ENCODE measurements at places on chromosomes 11 and 22.

DNA sequence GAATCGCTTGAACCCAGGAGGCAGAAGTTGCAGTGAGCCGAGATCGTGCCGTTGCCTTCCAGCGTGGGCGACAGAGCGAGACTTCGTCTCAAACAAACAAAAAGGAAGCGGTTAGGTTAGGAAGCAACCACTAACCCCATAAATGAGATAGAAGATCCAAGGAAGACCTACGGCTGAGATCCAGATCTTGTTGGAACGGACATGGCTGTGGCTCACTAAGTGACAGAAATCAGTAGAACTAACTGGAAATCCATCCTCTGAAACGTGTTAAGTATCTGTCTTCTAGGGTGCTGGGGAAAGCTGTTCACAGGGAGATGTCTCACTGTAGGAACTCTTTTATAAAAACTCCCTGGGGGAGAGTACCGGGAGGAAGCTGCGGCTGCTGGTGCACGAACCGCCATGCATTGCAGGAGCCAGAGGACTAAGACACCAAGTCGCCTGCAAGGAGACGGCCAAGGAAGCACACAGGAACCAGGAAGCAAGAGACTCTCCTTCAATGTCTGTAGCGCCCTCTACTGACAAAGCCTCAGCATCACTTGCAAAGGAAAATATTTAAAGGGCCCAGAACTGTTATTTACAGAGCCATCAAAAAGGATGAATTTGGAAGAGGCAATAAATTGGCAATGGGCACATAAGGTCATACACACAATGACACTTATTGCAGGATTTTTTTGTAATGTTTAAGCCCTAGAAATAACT lies 16.9 kb upstream of the SPTY2D1 start:
- DNase-seq, result peak; percentile 0

- DNase-seq, result no peak
Observed at GRCh38 chr11:7890417-7891172, 40.5 kb downstream of the OR10A6 start.

- no peak for DNase-seq
Observed at GRCh38 chr11:66891851-66892660, 35.2 kb downstream of the LRFN4 start.

- no peak for DNase-seq
Observed at GRCh38 chr22:23796461-23796860, 9.7 kb downstream of the SMARCB1 start.

GRCh38 chr11:8330404-8330803 lies 66.7 kb upstream of the LMO1 start:
- no peak for DNase-seq

- DNase-seq, result no peak
Observed at GRCh38 chr11:119081682-119082260, 2.9 kb upstream of the HMBS start.

- DNase-seq, result no peak
Observed at GRCh38 chr11:58622344-58622743, at the start of gene CNTF. TSS of gene CNTF (plus strand) at chr11:58622665. CDS start at chr11:58622753, 88 bp downstream.

- no peak for DNase-seq
Observed at GRCh38 chr11:102994105-102994504, 38.6 kb upstream of the MMP13 start.

GRCh38 chr11:111845276-111846028 lies 25.9 kb downstream of the ALG9 start:
- DNase-seq, result no peak

GRCh38 chr11:120929664-120930154 lies 94.2 kb upstream of the TBCEL start:
- DNase-seq, result peak; percentile 57

GRCh38 chr22:45268167-45268957 lies 16.4 kb upstream of the UPK3A start:
- no peak for DNase-seq

DNA sequence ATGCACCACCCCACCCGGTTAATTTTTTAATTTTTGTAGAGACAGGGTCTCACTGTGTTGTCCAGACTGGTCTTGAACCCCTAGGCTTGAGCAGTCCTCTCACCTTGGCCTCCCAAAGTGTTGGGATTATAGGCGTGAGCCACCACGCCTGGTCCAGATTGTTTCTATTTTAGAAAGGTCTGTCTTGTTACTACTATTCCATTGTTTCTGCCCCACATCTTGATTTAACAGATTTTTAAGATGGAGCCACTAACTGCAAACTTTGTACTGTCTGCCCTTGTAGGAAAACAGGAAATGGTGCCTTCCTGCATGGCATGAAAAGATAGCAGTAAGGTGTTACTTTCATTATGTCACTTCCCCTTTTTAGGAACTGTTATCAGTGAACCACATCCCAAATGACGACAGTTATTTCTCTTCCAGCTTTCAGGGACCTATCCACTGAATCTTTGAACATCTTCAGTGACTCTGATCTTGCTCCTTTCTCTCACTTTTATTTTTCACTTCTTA lies 23.2 kb downstream of the TAF1D start:
- DNase-seq, result no peak

GRCh38 chr22:25853078-25853477 lies 111.1 kb downstream of the MYO18B start:
- no peak for DNase-seq

DNA sequence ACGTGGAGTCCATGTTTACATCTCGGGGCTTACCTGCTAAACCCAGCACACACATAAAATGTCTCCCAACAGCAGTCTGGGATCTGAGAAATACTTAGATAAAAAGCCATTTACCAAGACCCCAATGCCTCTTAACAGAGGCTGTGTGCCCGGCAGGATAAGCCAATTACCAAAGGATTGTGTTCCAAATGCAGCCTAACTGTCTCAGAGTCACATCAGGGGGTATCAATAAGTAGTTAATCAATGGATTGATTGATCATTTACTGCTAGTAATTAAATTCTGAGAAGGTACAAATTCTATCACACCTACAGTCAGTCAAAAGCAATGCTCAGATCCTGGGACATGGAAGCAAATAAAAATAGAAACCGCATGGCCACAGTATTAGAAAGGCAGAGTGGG lies 125.6 kb downstream of the DSCAML1 start:
- DNase-seq, result no peak

DNA sequence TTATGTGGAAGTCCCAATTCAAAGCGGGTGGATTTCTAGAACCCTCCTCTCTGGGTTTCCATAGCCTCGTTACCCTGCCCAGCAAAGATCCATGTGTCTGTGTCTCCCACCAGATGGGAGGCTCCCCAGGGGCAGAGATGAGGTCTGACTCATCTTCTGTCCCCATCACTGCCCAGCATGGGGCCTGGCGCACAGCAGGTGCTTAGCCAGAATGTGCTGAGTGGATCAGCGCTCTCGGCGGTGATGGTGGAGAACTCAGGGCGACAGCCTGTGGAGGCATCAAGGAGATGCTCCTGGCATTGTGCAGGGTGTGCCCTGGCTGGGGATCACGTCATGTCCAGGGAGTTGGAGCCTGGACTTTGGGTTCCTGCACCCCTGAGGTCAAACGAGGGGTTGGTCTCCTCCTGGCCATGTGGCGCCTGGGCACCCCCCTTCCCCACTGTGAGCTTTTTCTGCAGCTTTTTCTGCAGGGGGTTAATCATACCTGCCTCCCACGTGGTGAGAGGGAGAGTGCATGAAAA lies 46.1 kb upstream of the RFPL3 start:
- DNase-seq, result no peak

GRCh38 chr11:62652161-62653006 lies 718 bp downstream of the INTS5 start:
- no peak for DNase-seq

DNA sequence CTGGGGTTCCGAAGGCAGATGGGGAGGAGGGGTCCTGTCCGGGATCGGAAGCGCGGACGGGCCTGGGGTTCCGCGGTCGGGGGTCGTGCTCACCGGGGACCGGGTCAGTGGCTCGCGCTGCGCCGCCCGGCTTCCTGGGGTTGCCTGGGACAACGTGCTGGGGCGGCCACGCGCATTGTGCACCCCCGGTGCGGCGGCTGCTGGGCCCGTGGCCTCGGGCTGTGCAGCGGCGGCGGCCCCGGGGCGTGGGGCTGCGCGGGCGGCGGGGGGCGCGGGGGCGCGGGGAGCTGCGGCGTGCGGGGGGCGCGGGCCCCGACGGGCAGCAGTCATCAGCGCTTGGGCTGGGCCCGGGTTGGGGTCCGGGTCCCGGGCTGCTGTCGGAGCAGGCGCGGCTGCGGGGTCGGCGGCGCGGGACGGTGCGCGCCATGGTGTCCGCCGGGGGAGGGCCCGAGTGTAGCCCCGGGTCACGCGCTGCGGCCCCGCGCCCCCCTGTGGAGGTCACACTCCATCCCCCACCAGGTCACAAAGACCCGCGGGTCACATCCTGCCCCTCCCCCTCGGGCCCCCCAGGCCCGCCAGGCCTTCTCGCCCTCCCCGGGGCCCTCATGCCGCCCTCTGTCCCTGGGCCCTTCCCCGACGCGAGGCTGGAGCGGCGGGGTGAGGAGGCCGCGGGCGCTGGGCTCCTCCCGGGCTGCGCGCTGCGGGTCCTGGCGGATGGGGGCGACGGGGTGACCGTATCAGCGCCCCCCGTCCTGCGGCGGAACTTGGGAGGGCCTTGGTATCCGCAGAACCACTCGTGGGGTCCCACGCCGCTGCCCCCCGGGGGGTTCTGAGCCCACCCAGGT lies at the start of gene TTLL8:
TSS of gene TTLL8 (minus strand) at position 238 of the 845 bp plus-strand sequence.
- DNase-seq, result no peak

DNA sequence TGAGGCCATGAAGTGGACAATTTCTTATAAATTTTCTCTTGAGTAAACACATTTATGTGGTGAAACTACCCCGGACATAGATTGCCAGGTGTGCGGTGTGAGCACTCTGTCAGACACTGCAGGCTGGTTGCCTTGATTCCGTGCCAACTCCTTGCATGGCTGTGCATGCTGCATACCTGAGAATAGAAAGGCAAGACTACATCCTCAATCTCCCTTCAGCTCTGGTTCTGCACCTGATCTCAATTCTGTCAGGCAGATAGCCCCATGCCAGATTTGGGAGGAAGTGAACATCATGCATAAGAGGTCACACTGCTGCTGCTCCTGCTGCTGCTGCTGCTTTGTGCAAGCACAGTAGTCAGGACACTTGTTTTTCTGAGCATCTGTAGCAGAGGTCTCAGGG lies 42.5 kb upstream of the DEUP1 start:
- peak; percentile 14 for DNase-seq

DNA sequence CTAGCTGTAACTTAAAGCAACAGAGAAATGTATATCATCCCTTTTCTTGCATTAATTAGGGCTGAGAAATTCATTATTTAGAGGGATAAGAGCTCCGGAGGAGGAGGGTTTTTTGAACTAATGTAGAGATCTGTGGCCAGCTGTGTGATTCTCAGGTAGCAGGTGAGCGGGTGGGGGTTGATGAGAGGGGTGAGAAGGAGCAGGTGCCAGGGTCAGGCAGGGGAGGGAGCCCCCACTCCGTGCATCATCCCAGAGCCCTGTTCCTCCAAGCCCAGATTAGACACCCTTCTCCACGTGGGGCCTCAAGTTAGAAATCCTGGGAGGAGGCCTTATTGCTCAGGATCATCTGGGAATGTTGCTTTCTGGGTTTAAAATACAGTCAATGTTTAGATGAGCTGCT lies 24.9 kb downstream of the ZBTB16 start:
- no peak for DNase-seq

GRCh38 chr22:44850946-44851345 lies 98.6 kb downstream of the ARHGAP8 start:
- DNase-seq, result no peak

- peak; percentile 92 for DNase-seq
Observed at GRCh38 chr11:93197380-93198214, at the start of gene SLC36A4. TSS of gene SLC36A4 (minus strand) at chr11:93197991. CDS start at chr11:93197832, 159 bp downstream.

DNA sequence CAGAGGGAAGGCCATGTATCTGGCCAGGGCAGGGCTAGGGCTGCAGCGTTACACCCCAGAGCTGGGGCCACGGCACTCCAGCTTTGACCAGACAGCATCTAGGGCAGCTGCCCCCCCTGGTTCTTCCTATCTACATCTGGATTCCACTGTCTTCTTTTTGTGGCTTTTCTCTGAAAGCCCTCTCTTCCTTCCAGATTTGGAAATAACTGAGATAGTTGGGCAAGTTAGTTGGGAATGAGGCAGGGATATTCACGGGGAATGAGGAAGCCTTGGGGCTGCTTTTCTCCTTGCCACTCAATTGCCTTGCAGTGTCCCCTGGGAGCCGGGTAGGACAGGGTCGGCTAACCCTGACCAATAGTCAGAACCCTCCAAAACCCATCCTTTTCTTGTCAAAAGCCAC lies 26.8 kb downstream of the CLMP start:
- no peak for DNase-seq

GRCh38 chr22:47130883-47131631 lies 368.6 kb downstream of the TBC1D22A start:
- DNase-seq, result no peak

GRCh38 chr11:35785287-35786167 lies 123.0 kb downstream of the TRIM44 start:
- DNase-seq, result no peak

- DNase-seq, result no peak
Observed at GRCh38 chr11:103420593-103420992, 311.4 kb downstream of the DYNC2H1 start.

- DNase-seq, result no peak
Observed at GRCh38 chr11:32472226-32472625, 36.9 kb upstream of the WT1 start.

GRCh38 chr11:82883853-82884252 lies 16.4 kb downstream of the PRCP start:
- no peak for DNase-seq

DNA sequence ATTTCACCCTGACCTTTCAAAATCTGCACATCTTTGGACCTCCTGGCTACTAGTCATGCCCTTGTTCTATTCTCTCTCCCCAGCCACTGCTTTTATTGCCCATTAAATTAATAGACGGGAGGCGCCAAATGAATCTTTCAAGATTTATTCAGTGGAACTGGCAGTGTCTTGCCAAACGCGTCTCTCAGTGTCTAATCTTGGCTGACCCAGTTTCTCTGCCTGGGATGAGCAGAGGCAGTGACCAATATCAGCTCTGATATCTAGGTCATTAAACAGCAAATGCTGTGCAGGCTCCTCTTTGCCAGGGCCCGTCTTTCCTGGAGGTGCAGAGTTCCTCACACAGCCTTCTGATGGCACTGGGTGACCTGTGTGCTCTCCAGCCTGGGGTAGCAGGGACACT lies 74.0 kb downstream of the TRAF6 start:
- DNase-seq, result no peak

GRCh38 chr11:126862664-126863243 lies 137.8 kb downstream of the KIRREL3 start:
- no peak for DNase-seq

GRCh38 chr11:134071766-134072402 lies 3.0 kb downstream of the JAM3 start:
- DNase-seq, result peak; percentile 71

- no peak for DNase-seq
Observed at GRCh38 chr11:83508804-83509203, 222.6 kb upstream of the CCDC90B start.

DNA sequence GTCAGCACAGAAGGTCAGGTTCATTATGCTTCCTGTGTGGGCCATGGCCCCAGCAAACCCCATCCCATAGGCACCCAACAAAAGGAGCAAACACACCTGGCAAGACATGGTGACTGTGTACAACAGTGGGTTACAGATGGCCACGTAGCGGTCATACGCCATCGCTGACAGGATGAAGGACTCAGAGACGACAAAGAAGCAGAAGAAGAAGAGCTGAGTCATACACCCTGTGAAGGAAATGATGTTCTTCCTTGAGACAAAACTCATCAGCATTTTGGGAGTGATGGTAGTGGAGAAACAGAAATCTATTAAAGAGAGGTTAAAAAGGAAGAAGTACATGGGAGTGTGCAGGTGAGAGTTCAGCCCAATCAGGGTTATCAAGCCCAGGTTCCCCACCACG lies 309 bp downstream of the OR8B12 start:
- no peak for DNase-seq

- DNase-seq, result peak; percentile 94
Observed at GRCh38 chr11:363948-364761, 5.1 kb upstream of the B4GALNT4 start.
